Keratinocyte (primary cell): ENCODE measurements at places on chromosomes 6 and 20.

- DNase-seq = no peak
These were observed 66.4 kb downstream of the OLIG3 start for GRCh38 chr6:137427656-137428290.

DNA sequence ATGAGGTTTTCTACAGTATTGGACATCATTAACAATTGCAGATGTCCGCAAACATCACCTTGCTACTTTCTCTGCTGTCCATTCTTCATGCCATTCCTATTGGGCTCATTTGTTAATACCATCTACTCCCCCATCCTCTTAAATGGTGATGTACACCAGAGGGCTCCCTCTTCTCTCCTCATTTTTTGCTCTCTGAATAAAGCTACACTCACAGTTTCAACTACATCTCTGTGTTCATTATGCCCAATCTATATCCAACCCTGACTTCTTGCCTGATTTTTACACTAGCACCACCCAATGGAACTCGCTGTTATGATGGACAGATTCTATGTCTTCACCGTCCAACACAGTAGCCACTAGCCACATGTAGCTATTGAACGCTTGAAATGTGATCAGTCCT is 288.1 kb upstream of the ID4 start:
- no peak for DNase-seq

GRCh38 chr6:75932067-75932466 is 140.4 kb downstream of the IMPG1 start:
- DNase-seq = no peak

GRCh38 chr6:164109770-164110140 is 695.2 kb downstream of the QKI start:
- no peak for DNase-seq

GRCh38 chr6:170137911-170138910 is 152.7 kb downstream of the DLL1 start:
- no peak for DNase-seq

DNA sequence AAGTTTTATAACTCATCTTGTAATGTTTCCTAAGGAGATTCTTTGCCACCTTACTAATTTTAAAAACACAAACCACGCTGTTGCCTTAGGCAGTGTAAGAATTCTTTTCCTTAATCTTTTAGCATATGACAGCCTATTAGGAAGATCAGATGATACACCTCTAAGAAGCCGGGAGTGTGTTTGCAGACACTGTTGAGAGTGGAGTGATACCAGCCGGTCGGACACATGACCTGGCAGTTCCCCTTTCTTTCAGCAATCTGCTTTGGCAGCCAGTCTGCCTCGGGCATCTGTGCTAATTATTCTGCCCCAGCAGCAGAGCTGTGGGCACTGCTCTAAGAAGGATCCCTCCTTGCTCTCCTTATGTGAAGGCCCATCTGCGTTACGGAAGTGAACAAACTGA is 50.9 kb downstream of the PLCB4 start:
- no peak for DNase-seq

DNA sequence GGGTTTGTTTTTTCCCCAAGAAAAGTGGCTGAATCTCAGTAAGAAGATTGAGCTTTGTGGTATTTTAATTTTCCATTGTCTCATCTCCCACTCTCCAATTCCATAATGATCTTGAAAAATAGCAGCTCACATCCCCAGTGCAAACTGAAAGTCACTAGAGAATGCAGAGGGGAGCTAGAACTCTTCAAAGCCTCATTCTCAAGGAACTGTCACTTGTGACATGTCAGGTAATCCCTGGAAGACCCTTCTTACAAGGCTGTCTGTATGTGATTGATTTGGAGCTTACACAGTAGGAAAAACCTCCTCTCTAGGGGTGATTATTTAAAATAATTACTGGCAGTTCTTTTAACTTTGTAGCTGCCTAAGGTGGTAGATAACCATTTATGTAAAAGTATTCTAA is 420.4 kb downstream of the CDH26 start:
- no peak for DNase-seq

- DNase-seq = no peak
These were observed 181.8 kb downstream of the SASH1 start for GRCh38 chr6:148524471-148524882.

- no peak for DNase-seq
These were observed 5.8 kb upstream of the ZSCAN23 start for GRCh38 chr6:28449056-28449455.

DNA sequence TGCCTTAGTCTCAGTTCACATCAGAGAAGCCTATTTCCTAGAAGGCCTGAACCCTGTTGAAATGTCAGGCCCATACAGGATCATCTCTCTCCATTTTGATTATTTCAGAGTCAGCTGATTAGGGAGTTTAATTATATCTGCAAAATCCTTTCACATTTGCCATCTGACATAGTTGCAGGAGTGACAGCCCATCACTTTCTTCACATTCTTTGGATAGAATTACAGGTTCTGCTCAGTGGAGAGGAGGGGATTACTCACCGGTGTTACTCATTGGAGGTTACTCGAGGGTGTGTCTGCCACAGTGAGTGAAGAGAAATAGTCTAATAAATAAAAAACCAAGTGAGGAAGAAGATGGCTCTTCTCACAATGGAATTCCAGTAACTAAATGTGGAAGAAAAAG is 216.8 kb downstream of the TMEM242 start:
- peak; percentile 45 for DNase-seq

GRCh38 chr6:43761666-43762409 is 8.2 kb upstream of the VEGFA start:
- DNase-seq = no peak

GRCh38 chr20:17863577-17864292 is 104.9 kb downstream of the SNX5 start:
- DNase-seq = no peak

DNA sequence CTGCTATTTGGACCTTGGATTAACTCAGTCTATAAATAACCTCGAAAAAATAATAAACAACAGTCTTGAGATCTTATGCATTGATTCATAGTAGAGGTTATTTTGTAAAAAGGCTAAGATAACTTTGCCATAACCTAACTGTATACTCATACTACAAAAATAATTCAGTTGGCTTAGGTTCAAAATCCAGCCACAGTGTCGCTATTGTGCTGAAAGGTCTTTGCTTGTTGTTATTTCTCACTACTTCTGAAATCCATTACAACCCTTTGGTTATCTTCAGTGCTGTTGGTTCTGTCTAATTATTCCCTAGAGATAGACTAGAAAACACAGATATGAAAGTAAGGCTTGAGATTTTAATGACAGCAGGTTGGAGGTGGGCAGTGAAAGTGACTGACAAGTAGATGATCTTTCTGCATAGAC is 74.4 kb downstream of the MKKS start:
- DNase-seq = no peak

DNA sequence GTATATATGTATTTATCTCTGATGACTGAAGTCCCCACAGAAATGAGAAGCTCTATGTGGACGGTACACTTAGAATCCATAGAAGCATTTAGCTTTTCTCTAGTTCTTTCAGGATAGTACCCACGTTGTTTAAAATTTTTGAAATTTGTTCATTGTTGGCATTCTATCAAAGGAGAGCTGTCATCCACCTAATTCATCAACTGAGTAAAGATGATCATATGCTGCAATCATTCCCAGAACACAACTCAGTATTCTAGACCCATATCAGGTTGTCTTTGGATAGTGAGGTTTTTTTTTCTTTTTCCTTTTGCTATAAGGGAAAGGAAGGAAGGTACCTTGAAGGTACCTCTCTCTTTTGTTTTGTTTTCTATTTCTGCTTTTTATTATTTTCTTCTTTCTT is 9.3 kb downstream of the SERAC1 start:
- no peak for DNase-seq

GRCh38 chr6:144725736-144726522 is 440.8 kb downstream of the UTRN start:
- no peak for DNase-seq

DNA sequence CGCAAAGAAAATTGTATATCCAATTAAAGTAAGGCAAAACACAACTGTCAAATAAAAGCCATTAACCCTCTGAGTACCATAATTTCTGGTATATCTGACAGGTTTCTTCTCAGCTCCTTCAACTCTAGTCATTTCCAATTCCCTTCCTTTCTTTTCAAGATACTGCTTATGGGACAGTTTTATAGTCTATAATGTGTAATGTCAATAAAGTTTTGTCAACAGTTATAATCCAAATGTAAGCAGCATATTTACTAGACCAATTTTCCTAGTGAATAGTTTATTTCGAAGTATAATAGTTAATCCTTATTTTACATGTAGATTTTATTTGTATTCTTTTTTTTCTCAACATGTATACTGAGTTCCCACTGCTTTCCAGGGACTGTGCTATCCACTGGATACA is 1081.8 kb downstream of the EPHA7 start:
- DNase-seq = no peak

- no peak for DNase-seq
These were observed at the start of gene R3HDML for GRCh38 chr20:44336725-44337380. R3HDML (plus strand) TSS chr20:44337043; CDS start chr20:44337158, 115 bp downstream.

DNA sequence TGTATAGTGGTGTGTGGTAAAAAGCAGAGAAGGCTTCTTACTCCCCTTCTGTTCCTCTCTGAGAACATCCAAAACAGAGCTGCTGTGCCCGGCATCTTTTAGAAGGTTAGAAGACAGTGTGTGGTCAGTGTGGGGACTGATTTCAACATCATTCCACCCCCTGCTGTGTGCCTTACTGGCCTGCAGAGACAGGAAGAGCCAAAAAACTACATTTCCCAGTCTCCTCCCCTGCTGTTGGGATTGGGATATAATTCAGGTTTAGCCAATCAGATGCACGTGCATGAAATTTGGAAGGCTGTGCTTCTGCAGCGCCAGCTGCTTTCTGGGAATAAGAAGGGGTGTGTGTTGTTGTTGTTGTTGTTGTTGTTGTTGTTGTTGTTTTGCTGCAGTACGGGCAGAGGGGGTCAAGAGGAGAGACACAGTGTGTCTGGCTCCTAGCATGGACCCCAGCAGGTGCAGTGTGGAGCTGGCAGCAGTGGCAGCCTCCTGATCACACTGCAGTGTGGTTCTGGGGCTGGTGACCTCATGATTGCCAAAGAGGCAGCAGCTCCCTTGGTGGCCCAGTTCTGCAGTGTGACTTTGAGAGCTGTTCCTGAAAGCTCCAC is 74.7 kb downstream of the MRPL14 start:
- DNase-seq = no peak

- peak; percentile 53 for DNase-seq
These were observed 26.7 kb downstream of the GPX6 start for GRCh38 chr6:28488916-28489365.

- DNase-seq = no peak
These were observed 103.0 kb downstream of the PLEKHG1 start for GRCh38 chr6:150702675-150703074.

DNA sequence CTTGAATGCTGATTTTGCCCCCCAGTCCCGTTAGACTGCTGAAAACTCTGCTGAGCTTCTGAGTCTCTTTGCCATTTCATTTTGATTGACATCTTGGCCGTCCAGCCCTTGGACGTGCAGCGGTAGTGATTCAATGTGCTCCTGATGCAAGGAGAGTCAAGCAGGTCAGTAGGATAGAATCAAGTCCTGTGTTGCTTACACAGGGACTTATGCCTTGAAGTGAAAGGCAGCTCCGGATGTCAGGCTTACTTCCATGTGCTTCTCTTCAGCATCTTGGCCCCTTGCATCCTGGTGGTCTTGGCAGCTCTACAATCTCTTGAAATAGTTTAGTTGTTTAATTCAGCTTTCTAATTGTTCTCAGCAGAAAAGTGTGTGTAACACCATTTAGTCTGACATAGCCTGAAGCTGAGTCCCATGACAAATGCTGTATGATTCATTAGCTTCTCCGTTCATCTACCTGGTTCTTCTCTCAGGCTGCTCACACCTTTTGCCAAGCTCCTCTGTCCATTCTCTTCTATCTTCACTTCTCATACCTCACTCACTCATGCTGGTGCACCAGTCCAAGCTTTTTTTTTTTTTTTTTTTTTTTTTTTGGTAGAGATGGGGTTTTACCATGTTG is 76.0 kb downstream of the EZR start:
- DNase-seq = no peak

DNA sequence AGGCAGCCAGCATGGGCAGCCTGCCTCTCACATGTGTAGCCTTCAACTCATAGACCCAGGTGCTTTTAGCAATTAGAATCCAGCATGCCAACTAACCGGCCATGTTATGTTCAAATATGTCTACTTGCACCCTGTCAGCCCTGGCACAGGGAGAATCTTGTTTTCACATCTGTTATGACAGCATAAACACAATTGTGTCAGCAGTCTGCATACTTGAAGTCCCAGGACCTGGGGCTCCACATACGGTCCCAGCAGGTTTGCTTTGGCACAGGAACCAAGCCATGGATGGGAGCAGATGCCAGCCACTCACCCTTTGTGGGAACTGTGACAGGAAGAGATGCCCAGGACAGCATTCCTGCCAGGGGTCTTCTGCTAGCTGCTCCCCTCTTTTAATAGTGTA is 67.2 kb upstream of the SYNDIG1 start:
- DNase-seq = no peak

DNA sequence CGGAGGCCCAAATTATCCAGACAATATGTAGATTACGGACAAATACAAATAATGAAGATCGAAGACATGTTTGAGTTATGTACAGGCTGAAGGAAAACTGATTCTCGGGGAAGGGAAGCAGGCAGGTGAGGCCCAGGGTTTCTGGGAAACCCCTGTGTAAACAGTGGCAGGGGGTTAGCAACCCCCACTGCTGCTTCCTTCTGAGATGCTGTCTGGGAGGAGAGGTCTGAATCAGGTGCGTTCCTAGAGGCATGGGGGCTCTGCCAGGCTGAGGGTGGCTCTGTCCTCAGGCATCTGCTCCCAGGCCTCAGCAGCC is 7.2 kb upstream of the MDGA1 start:
- DNase-seq = no peak

GRCh38 chr20:44247131-44247571 is at the start of gene GDAP1L1:
GDAP1L1 (plus strand) TSS chr20:44247308; CDS start chr20:44247335, 27 bp downstream.
- no peak for DNase-seq

GRCh38 chr6:14025160-14025559 is 92.4 kb upstream of the CD83 start:
- no peak for DNase-seq

DNA sequence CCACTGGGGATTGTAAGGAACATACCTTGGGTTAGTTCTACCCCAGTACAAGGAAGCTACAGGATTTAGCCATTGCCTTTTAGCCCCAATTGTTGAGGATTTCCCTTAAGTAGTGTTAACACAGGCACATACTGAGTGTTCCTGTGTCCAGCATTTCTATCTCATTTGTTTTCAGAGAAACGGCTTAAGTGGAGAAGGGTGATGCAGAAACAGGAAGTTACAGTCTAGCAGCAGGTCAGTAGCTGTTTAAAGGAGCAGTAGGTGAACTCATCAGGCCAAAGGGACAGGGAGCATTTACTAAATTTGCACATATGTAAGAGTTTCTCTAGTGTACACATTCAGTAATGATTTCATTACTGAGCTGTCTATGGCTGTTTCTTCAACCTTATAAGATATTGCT is 644.2 kb upstream of the GJE1 start:
- DNase-seq = no peak
